Kidney glomerular epithelial cell (primary cell): ENCODE measurements at places on chromosomes 2 and 18.

- no peak for DNase-seq
Observed at GRCh38 chr2:233996000-233996399, 54.5 kb upstream of the SPP2 start.

DNA sequence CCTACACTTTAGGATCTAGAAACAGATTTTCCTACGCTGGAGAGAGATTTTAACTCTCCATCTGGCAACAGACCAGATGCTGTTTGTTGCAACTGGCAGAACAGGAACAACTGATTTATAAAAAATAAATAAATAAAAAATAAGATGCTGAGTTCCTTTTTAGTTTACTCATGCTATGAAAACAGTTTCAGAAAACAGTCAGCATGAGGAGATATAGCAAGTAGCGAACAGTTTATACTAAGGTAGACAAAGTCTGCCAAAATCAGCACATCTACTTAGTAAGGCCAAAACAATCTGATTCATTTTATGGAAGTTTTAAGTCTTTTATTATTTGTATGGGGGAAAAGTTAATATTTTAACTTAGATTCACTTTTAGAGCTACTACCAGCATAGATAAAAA, 974.0 kb upstream of the CNTNAP5 start:
- no peak for DNase-seq

DNA sequence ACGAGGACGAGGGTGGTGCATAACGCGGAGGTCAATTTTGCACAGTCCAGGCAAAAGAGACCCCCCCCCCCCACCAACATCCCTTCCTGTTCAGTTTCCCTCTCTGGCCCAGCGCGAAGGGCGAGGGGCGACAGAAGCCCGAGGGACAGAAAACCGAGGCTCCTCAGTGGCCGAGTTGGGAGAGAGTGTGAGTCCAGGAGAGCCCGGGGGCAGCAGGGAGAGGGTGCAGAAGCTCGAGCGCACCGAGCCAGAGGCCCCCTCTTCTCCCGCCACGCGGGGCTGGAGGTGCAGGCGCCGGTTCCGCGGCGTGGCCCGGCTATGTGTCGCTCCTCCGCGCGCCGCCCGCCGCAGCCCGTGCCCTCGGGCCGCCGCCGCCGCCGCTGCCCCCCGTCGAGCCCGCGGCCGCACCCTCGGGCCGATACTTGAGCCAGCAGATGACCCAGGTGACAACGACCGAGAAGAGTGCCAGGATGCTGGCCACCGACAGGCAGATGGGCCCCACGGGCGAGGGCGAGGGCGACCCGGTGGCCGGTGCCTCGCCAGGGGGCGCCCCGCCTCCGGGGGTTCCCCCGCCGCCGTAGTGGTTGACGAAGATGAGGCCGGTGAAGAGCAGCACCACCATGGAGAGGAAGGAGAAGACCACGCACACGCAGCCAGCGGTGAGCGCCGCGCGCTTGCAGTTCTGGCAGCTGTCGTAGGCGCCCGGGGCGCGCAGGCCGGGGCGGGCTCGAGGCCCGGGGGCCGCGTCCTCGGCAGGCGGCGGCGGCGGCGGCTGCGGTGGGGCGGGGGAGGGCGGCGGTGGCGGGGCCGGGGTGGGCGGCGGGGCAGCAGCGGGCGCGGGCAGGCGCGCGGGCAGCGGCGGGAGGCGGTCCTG, 20.2 kb upstream of the PAX3 start:
- peak; percentile 28 for DNase-seq

GRCh38 chr18:35876243-35876642, 96.2 kb upstream of the RMP24 start:
- DNase-seq, result no peak
